ENCODE measurements at places on chromosomes 2 and 18. TPM values are rescaled to one million over a fixed set of nuclear protein-coding genes. Genes with fewer than 3 reads are reported as not detected.

GRCh38 chr2:163312713-163313112 is 423.1 kb downstream of the FIGN start:
- DNase-seq, result no peak

DNA sequence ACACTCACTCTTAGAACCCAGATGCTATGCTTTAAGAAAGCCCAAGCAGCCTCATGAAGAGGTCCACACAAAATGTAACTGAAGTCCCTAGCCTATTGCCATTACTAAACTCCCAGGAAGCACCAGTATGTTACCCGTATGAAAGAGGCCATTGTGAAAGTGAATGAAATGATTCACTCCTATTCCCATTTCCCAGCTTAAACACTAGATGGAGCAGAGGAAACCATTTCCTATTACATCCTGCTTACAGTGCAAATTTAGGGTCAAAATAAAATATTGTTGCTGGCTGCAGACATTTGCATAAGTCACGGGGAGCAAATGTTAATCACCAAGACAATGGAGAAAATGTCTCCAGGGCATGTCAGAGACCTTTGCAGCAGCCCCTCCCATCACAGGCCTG is 989.7 kb upstream of the CRIM1 start:
- DNase-seq, result no peak

GRCh38 chr2:19228715-19229114 is 129.7 kb downstream of the OSR1 start:
- no peak for DNase-seq

DNA sequence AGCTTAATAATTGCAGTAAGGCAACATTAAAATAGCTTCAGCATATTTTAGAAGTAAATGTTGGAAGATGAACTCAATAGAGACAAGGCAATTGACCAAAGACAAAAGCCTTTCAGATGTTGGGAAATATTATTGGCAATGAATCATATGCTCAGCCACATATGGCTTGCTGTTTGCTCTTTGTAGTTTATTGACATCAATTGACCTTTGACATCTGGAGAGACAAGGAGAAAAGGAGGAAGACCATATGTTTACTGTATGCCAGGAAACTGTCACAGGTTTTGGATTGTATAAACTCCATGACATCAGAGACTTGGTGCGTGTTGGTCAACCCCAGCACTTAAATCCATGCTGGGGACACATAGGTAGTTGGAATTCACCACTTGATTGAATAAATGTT is 60.6 kb upstream of the SLC16A14 start:
- DNase-seq, result no peak

- DNase-seq, result no peak
Measured at GRCh38 chr18:56627991-56628390, 10.4 kb downstream of the TXNL1 start.

DNA sequence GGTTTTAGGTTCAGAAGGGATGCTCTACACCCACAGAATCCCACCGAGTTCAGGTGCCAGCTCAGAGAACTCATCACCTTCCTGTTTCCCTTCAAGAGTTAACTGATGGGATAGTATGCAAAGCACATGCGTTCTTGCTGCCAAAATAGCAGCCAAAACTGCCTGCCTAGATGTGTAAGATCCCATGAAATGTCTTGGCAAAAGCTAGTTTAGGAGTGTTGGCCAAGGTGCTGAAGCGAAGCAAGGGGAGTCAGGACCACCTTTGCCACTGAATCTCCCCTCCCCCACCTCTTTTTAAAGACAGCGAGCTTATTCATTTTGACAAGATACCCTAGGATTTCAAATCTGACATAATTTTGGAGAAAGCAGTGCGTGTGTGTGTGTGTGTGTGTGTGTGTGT is 2.1 kb downstream of the DOCK10 start:
- DNase-seq, result no peak

- DNase-seq, result no peak
Measured at GRCh38 chr2:65072181-65072970, 16.2 kb downstream of the CEP68 start.

Gene AMER3
- total RNA-seq, result not detected

- no peak for DNase-seq
Measured at GRCh38 chr18:44700652-44701051, 20.0 kb downstream of the SETBP1 start.

Gene ANO7
- 0.42 TPM for total RNA-seq

DNA sequence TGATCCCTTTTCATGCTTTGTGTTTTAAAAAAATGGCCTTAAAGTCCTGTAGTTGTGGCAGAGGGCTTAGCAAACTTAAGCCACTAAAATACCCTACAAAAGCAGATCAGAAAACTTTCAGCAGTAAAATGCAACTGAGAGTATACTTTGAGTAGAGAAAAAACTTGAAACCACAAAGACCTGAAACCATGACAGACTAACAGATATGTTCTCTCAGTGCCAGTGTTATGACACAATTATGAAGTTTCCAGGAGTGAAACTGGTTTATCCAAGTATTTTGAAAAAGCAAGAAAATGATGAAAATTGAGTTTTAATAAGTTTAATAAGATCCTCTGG is 74.5 kb downstream of the SPRED2 start:
- no peak for DNase-seq

- DNase-seq, result no peak
Measured at GRCh38 chr2:137942037-137942832, 22.0 kb upstream of the HNMT start.

GRCh38 chr2:220948579-220948978 is 623.5 kb downstream of the EPHA4 start:
- DNase-seq, result no peak

- no peak for DNase-seq
Measured at GRCh38 chr2:170817093-170818035, 677 bp downstream of the GAD1 start.

GRCh38 chr2:228072669-228073068 is 108.8 kb downstream of the SPHKAP start:
- DNase-seq, result no peak

Gene FECH
- total RNA-seq, result 29.0 TPM

Gene CTAGE1
- total RNA-seq, result not detected

Gene PREB
- 54.4 TPM for total RNA-seq

GRCh38 chr18:3889803-3890202 is 439.8 kb downstream of the TGIF1 start:
- no peak for DNase-seq

DNA sequence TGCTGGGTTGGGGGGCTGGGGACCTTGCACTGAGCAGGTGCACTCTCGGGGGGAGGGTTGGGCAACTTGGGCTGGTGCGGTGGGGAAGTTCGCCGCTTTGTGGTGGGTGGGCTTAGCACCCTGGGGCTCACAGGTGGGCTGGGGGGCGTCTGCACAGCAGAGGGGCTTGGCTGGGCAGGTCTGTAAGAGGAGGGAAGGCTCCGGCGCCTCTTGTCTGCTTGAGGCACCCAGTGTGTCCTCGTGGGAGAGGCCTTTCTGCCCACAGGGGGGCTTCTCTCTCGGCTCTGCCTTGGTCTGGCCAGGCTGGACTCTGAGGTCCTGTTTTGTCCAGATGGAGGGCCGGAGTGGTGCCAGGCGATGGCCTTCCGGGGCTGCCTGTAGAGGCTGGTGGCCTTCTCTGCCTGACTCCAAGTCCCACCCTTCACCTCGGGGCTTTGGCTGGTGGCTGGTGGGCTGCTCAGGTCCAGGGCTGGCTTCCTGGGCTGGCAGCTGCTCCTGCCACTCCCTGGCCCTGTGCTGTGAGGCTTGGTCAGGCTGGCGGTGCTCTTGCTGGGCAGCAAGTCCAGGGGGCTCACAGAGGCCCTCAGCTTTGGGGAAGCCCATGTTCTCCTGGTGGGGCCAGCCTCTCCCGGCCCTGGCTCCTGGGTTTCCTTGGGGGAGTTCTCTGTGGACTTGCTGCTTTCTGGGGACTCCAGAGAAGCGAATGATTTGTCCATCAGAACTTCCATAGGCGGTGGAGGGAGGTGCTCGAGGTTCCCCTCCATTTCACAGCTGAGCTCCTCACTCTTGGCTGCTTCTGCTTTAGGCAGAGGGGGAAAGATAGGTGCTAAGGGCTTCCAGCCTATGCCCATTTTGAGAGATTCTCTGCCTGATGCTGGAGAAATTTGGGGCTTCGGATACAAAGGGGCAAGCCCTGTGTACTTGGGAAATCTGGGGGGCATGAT is 3.0 kb downstream of the PCARE start:
- DNase-seq, result no peak

DNA sequence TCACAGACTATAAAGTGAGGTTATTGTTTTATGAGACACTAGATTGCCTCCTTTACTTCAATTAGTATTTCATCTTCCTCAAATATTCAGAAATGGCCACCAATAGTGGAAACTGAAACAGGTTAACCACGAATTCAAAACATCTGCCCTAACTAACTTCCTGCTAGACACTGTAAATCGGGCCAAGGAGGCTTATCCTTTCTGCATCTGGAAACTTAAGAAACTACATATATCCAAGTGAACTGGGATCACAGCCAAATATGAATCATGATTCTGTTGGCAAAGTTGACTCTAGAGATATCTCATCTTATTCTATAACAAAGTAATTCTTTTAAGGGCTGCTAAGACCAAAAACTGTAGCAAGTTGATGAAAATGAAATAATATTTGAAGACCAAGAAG is 136.6 kb upstream of the ZC3H15 start:
- no peak for DNase-seq

DNA sequence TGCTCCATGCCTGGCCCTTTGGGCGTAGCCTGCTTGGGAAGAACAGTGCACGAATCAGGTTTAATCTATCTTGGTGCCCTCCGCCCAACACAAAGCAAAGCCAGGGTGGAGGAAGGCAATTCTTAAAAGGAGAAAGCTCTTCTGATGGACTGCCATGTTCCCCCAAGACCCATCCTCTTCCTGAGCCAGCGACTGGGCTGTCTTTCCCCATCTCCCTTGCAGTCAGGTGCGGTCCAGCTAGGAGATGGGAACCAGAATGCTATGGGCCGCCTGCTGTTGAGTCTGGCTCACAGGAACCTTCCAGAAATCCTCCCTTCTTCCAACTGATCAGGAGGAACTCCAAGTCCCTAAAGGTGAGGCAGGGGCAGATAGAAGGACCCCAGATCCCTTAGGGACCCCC is 105.0 kb downstream of the SH3BP4 start:
- no peak for DNase-seq

GRCh38 chr2:134683561-134684112 is 35.2 kb downstream of the TMEM163 start:
- DNase-seq, result no peak

DNA sequence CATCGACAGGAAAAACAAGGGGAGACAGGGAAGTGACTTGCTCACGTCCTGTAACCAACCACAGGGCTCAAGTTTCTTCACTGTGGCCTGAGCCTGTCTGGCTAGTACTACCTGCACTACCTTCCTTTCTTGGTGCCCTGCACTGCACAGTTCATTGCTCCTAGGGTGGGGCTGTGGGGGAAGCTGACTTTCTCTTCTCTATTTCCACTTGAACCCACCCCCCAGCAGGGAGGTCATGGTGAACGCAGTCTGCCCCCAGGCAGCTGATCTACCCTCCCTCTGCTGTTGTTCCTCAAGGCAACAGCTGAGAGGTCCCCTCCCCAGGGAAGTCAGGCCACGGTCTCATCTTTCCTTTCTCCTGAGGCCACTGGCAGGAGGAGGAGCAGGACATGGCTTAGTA is 532.1 kb downstream of the SOX11 start:
- no peak for DNase-seq

Gene UGT1A9
- not detected for total RNA-seq

DNA sequence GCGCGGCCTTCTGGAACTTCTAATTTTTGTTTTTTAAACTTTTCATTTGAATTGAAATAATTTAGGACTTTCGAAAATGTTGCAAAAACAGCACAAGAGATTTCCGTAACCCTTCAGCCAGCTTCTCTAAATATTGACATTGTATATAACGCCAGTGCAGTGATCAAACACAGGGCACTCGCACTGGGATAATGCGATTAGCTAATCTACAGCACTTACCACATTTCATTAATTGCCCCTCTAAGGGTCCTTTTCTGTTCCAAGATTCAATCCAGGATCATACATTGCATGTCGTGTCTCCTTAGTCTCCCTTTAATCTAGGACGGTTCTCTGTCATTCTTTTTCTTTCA is 343 bp upstream of the CD302 start:
- no peak for DNase-seq

DNA sequence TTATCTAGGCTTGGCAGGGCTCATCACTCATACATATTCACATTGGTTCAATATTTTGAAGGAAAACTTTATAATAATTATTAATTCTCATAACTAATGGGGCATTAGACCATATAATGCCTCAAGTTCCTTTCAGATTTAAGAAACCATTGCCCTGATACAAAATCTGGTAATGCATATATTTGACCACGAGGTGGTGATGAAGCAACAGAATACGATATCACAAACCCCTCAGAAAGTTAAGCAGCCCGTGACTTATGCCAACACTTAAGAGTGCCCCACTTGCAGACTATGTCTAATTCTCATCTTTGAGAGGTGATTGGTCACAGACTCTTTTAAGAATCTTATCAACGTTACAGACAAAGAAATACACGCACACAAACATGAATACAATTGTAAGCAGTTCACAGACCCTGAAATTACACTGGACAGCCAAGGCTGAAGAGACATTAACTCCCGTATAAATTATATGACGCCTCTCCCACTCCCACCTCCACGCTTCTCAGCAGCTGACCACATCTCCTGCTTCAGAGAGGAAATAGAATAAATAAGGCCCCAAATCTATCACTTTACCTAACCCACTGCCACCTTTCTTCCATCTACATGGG is 20.7 kb upstream of the DNAH6 start:
- DNase-seq, result no peak

DNA sequence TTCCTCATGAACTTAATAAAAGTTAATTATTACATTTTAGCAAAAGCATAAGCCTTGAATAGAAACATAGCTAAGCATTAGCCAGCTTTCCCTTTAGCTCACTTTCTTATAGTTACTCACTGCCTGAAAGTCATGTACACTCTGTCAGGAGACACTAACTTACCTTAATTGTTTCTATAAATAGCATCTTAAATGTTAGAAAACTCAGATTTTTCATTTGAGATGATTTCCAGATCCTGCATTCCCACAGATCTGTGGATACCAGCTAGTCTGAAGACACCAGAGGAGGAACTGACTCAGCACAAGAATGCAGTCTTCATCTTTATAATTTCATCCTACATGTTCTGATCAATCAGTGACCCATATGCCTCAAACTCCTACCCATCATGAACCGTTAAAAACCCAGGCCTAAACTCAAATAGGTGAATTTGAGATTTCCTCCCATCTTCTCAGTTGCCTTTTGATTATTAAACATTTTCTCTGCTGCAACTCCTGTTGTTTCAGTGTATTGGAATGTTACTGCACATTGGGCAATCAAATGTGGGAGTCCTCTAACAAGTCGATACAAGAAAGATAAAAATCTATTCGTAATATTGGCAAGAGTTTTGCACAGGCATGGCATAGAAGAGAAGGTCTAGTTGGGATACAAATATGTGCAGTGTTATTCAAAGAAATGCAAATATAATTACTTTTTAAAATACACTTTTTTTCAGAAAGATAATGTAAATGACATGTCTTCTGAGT is 857.4 kb upstream of the CDH2 start:
- DNase-seq, result no peak

DNA sequence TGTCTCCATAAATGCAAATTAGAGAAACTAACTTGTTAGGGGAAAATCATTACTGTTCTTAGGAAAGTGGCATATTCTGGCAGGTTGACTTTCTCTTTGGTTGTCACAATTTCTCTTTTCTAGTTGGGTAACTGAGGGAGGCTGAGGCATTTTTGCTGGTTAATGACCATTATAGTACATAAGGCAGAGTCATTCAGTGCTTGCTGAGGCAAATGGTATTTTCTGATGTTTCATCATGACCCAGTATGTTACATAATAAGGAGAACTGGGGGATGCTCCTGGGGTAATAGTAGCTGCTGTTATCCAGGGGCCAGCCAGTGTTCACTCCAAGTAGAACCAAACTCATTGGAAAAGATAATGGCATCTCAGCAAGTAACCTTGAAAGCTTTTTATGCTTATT is 62.3 kb downstream of the ITGA6 start:
- no peak for DNase-seq

- no peak for DNase-seq
Measured at GRCh38 chr2:218722876-218723785, 12.5 kb downstream of the TTLL4 start.

Gene RIT2
- not detected for total RNA-seq

Measured in tibial nerve (tissue), 4 donors.